NCI-H1092 treated with DMSO at 0.1 percent for 48 hours (cell line): ENCODE measurements at places on chromosomes 6 and 20.

GRCh38 chr6:44105146-44105545 lies 22.1 kb downstream of the MRPL14 start:
- no peak for DNase-seq

DNA sequence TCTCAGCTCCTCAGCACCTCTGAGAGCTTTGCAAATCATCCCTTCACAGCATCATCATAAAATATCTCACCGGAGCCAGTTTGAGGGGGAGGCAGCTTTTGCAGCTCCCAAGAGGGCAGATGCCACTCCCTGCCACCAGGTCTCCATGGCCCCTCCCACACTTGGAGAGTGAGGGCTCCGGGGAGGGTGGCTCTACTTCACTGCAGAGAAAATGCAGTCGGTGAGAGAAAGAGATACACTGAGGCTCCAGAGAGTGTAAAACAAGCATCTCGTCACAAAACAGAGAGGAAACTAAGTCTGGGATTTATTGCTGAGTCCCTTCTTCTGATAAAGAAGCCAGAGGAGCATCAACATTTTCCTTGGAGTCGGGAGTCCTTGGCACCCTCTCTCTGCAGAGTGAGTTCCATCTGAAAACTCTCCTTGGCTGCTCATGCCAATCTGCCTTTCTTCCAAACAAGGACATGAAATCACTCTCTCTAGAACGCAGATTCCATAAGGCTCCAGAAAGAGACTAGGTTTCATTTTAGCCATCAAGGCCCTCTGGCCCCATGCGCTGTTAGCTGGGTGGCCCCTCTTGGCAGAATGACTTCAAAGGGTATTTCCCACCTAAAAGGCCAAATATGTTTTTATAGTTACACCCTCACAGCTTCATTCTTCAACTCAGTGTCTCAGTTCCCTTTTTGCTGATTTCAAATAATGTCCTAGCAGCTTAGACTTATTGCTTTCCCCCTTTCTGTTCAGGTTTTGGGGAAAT lies 70.6 kb upstream of the F13A1 start:
- no peak for DNase-seq

DNA sequence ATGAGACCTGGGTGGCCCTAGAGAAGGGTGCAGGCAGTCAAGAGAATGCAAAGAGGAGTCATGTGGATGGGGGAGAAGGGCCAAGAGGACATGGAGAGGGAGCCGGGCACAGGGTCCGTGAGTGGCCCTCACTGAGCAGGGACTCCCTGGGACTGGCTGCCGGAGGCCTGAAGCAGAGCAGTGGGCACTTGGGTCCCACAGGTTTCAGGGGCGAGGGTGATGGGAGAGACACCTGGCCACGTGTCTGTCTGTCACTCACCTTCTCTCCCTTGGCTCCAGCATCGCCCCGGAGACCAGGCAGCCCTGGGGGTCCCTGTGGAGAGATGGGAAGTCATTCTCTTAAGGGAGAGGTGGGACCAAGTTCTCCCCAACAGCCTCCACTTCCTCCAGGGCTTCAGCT lies 25.5 kb downstream of the COL11A2 start:
- DNase-seq = no peak

GRCh38 chr6:43246301-43247113 lies 3.2 kb downstream of the TTBK1 start:
- peak; percentile 71 for DNase-seq

DNA sequence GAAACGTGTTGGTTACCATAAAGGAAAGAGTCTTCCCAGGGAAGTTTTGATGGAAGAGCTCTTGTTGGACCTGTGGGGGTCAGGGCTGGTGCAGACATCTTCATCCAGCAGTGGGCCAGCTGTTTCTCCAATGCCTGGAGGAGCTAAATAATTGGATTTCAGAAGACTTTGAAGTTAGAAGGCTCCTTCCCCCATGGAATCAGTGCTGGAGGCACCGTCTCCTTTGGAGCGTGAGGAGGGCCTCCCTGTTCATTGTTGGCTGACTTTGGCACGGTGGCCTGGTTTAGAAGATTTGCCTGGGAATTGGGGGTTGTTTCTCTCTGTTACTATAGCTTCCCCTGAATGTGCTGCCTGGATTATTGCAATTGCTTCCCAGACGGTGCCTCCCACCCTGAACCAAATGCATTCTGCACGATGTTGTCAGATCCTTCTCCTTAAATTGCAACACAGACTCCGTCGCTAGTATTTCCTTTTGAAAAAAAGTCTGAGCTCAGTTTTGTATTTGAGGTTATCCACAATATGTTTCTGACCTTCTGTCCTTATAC lies 27.7 kb upstream of the KCNG1 start:
- no peak for DNase-seq

GRCh38 chr20:34526466-34526865 lies 10.2 kb downstream of the DYNLRB1 start:
- no peak for DNase-seq

- no peak for DNase-seq
These were observed 75.4 kb downstream of the RPP40 start for GRCh38 chr6:4928426-4928825.

DNA sequence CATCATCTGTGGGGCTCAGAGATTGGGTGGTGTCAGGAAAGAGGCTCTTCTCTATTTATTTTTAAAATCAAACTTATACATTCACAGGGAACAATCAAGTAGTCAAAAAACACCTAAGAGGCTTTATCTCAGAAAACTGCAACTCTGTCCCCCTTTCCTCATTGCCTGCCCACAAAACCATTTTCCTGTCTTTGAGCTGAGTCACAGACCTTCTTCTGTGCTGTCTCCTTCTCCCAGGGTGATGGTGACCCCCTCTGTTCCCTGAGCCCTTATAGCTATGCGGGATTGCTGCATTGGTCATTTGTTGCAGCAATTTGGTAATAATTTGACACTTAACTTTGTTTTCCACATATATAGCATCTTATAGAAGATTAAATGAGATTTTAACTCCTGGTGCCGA lies 195.2 kb upstream of the PROKR2 start:
- DNase-seq = no peak

- no peak for DNase-seq
These were observed 8.6 kb downstream of the GABRR1 start for GRCh38 chr6:89208551-89208950.

DNA sequence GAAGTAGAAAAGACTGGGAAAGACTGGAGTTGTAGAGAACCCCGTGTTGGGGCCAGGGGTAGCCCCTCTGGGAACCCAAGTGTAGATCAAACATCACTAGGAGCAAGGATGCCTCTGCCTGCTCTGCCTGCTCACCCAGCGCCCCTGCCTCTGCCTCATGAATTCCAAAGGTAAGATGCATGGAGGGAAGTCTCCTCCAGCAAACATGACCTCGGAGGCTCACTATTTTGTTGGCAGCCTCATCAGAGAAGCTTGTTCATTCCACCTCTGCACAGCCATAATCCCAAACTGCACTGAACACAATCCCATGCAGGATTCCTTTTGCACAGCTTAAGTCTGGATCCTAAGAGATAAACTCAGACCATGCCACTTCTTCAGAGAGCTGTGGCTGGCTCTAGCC lies 4.9 kb downstream of the FRS3 start:
- no peak for DNase-seq

DNA sequence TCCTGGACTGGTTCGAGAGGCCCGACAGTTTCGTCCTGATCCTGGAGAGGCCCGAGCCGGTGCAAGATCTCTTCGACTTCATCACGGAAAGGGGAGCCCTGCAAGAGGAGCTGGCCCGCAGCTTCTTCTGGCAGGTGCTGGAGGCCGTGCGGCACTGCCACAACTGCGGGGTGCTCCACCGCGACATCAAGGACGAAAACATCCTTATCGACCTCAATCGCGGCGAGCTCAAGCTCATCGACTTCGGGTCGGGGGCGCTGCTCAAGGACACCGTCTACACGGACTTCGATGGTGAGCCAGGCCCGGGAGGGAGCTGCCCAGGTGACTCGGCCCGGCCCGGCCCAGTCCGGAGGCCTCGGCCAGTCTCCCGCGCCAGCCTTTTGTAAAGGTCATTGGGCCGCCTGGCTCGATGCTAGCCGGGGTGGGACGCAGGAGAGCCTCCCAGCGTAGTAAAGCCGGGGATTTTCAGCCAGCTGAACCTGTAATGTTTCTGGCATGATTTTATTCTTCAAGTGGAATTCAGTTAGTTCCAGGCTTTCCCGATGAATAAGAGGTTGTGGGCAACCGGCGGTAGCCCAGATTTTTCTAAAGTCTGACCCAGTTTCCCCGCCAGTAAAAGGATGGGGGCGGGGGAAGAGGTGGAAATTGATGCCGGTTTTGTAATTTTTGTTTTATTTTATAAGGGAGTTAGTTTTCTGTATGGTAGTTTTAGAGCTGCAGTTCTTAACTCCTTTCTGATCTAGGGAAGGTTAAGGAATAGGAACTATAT lies 1.4 kb downstream of the PIM1 start:
- peak; percentile 63 for DNase-seq

DNA sequence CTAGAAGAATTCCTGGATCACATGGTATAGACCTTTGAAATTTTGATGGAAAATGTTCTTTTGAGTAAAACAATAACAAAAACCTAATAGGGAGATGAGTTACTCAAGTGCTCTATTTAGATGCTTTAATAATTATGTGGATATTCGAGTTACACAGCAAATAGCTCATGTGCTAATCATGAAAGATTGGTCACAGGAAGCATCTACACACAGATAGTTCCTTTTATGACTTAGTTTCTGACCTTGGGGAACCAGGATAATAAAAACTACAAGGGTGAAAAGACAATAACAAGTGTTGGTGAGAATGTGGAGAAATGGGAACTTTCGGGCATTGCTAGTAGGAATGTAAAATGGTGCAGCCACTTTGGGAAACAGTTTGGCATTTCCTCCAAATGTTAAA lies 19.7 kb downstream of the UBE2V1 start:
- DNase-seq = no peak
